Left colon (tissue), 2 donors: ENCODE measurements at places on chromosomes 7 and 10.

- DNase-seq, result no peak
These were observed 73.9 kb downstream of the TMEM130 start for GRCh38 chr7:98795741-98796493.

GRCh38 chr10:114822444-114823076 lies 980 bp downstream of the FHIP2A start:
- peak; percentile 48 for DNase-seq

DNA sequence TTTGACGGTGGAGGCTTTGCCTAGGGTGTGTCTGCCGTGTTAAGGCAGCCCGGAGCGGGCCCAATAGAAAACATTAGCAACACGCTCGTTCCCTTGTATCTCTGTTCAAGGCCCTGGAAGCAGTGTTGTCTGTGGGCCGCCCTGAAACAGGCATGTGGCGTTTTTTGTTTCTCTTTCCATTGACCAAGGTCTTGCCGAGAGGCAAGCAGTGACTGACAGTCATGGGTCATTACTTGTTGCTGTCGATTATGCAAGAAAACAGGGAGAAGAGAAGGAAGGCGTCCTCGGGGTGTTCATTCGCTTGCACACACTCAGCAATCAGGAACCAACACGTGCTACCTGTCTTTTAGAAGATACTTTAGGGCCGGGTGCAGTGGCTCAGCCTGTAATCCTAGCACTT lies 92.5 kb downstream of the EZH2 start:
- DNase-seq, result no peak

- no peak for DNase-seq
These were observed 31.3 kb upstream of the CXCL12 start for GRCh38 chr10:44416021-44416771.

DNA sequence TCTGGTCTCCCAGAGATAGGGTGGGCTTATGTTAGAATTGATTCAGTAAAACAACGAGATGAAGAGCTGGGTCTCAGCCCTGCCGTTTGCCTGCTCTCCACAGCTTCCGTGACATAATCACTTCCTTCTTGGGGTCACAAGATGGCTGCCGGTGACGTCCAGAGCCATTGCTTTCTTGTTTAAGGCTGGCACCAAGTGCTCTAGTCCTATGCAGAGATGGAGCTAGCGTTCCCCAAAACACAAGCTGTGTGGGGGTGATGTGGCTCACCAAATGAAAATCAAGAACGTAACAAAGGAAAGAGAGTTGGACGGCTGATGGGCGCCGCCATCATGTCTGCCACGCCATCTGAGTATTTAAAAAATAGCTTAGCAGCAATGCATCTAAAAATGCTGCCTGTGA lies 296.1 kb downstream of the CAMK1D start:
- DNase-seq, result no peak

DNA sequence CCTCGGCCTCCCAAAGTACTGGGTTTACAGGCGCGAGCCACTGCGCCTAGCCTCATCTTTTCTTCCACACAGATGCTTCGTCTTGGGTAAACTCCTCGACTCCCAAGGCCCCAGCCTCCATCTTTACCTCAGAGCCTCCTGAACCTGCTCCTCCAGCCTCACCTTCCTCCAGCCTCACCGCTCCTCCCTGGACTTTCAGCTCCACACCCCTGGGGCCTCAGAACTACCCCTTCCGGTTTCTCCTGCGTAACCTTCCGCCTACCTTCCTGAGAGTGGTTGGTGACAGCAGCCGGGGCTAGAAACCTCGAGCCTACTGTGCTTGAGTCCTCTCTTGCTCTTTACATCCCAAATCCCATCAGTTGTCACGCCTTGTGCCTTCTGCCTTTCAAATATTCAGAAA lies 45.8 kb downstream of the FKBP6 start:
- DNase-seq, result no peak

GRCh38 chr7:70738151-70738885 lies 393.6 kb upstream of the GALNT17 start:
- DNase-seq, result peak; percentile 40

DNA sequence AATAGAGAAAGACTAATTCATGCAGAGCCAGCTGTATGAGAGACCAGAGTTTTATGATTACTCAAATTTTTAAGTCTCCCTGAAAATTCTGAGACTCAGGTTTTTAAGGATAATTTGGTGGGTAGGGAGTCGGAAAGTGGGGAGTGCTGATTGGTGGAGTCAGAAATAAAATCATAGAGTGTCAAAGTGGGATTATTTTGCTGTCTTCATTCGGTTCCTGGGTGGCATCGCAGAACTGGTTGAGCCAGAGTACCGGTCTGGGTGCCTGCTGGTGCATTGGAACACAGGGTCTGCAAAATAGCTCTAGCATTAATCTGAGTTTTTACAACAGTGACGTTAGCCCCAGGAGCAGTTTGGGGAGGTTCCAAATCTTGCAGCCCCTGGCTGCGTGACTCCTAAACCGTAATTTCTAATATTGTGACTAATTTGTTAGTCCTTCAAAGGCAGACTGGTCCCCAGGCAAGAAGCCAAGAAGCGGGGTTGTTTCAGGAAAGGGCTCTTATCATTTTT lies 32.4 kb downstream of the GPRIN2 start:
- peak; percentile 27 for DNase-seq

- DNase-seq, result no peak
These were observed 1206.1 kb upstream of the CELF2 start for GRCh38 chr10:9811601-9812000.

DNA sequence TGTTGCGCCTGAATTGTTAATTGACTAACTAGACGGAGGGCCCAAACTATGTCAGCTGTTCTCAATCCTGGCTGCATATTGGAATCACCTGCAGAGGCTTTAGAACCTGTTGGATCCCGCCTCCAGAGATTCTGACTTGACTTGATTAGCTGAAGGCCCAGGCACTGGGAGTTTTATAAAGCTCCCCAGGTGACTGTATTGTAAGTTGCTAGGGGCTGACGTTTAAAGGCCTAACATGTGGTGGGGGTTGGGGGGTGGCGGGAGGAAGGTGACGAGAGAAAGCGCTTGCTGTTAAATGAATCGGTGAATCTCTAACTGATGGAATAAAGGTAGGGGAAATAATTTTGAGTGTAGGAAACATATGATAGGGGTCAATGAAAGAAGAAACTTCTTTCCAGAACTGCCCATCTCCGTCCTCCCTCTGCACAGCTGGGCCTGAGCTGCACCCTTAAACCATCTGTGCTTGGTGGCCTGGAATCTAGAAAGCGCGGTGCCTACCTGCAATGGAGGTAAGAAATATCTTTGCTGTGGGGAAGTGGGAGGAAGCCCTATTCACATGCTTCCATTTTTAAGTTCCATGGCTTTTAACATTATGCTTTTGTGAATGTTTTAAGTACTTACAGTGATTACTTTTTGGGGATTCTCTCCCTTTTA lies 225.0 kb upstream of the FAM3C start:
- DNase-seq, result no peak

- no peak for DNase-seq
These were observed 709.1 kb upstream of the FZD8 start for GRCh38 chr10:36351159-36351558.

GRCh38 chr10:50470345-50470744 lies 153.4 kb downstream of the SGMS1 start:
- no peak for DNase-seq
